Naive thymus-derived CD4-positive, alpha-beta T cell (primary cell): ENCODE measurements at places on chromosomes 4 and X.

- no peaks in the 10 kb centered on the region for H3K36me3 ChIP-seq
- no peaks in the 10 kb centered on the region for H3K27me3 ChIP-seq
- DNase-seq = no peak
- H3K4me3 ChIP-seq = no peak overlapping the region
Observed at GRCh38 chr4:146261041-146261440, 46.7 kb downstream of the REELD1 start.

DNA sequence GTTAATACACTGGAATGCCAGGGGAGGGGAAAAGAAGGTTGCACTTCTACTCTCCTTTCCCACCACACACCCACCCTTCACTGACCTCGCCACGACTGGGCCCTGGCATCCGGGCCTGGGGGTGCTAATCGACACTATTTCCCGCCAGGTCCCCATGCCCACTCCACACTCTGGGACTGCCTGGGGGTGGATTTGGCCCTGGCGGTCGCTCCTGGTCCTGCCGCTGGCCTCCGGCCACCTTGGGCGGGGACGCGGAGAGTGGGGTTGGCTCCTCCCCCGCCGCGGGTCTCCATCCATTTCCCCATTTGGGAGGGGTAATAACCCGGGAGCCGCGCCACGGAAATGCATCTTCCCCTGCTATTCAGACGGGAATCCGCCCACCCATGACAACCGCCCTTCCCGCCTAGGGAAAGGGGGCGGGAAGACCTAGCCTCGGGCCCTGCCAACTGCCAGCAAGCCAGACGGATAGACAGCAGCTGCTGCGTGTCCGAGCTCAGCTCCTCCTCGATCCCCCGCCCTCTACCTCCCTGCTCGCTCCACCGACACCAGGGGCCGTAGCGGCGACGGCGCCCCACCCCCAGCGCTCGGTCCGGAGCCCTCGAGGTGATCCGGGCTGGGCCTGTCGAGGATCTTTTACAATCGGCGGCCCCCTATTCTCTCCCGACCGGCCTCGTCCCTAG is 78.1 kb downstream of the RLIM start:
- H3K27ac ChIP-seq = peak overlapping the region; percentile 54
- H3K4me1 ChIP-seq = no peaks in the 10 kb centered on the region
- peak; percentile 14 for DNase-seq
- no peaks in the 10 kb centered on the region for H3K36me3 ChIP-seq

- no peaks in the 10 kb centered on the region for H3K27me3 ChIP-seq
- DNase-seq = no peak
- H3K4me1 ChIP-seq = no peaks in the 10 kb centered on the region
- H3K36me3 ChIP-seq = peaks cover 20% of the 10 kb centered on the region
- no peak overlapping the region for H3K27ac ChIP-seq
Observed at GRCh38 chr4:146285037-146285436, 70.7 kb downstream of the REELD1 start.

GRCh38 chrX:45860450-45860849 is 659.8 kb upstream of the DIPK2B start:
- H3K27me3 ChIP-seq = no peaks in the 10 kb centered on the region
- DNase-seq = no peak
- H3K36me3 ChIP-seq = no peaks in the 10 kb centered on the region
- H3K4me3 ChIP-seq = no peak overlapping the region

DNA sequence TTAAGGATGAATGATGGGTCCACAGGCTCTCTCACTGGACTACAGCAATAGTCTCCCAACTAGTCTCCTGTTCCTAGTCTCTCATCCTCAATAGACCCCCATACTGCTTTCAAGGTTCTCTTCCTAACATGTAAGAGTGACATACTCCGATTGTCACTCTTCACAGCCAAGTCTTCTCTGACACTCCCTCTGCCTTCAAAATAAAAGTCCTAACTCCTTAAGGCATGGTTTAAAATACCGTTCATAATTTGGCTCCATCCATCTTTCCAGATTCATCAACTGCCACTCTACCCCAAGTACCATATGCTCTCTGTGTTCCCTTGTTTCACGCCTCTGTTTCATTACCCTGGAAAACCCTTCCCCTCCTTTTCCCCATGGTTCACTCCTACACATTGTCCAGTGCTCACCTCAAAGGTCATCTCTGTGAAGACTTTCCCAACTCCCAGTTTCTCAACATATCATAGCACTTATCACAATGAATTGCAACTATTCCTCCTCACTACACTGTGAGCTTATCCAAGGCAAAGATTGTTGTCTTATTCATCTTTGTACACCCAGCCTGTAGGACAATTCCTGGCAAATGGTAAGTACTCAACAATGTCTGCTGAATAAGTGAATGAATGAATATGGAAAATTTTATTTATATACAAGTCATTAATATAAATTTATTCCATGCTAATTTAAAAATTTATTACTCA is 26.0 kb downstream of the SMARCA1 start:
- H3K27ac ChIP-seq = no peak overlapping the region
- H3K36me3 ChIP-seq = no peaks in the 10 kb centered on the region
- no peaks in the 10 kb centered on the region for H3K27me3 ChIP-seq

- H3K4me1 ChIP-seq = peaks cover 91% of the 10 kb centered on the region
- H3K27ac ChIP-seq = peak overlapping the region; percentile 51
- H3K4me3 ChIP-seq = no peak overlapping the region
- H3K36me3 ChIP-seq = peaks cover 37% of the 10 kb centered on the region
- DNase-seq = no peak
- H3K27me3 ChIP-seq = no peaks in the 10 kb centered on the region
Observed at GRCh38 chr4:40221744-40222143, 24.9 kb downstream of the RHOH start.

DNA sequence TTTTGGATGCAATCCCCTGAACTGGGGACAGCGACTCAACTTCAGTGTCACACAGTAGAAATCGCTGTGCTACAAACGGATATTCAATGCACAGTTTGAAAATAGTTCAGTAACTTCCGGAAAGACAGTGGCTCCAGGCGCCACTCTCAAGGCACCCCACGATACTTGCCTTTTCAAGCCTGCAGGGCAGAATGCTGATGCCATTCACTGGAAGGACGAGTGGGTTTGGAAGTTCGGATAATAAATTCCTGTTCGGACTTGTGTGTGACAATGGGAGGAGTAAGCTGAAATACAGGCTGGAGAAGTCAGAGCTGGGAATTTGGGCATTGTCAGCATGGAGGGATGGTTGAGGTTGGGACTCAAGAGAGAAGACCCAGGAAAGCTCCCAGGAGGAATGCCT is 64.3 kb upstream of the HELT start:
- no peaks in the 10 kb centered on the region for H3K27me3 ChIP-seq
- no peak overlapping the region for H3K4me3 ChIP-seq
- no peak for DNase-seq
- no peaks in the 10 kb centered on the region for H3K36me3 ChIP-seq
- H3K4me1 ChIP-seq = no peaks in the 10 kb centered on the region
- no peak overlapping the region for H3K27ac ChIP-seq

GRCh38 chrX:101411984-101412383 is 4.0 kb downstream of the HNRNPH2 start:
- DNase-seq = no peak
- H3K4me3 ChIP-seq = no peak overlapping the region
- H3K27me3 ChIP-seq = no peaks in the 10 kb centered on the region
- peaks cover 10% of the 10 kb centered on the region for H3K4me1 ChIP-seq
- peaks cover 4% of the 10 kb centered on the region for H3K36me3 ChIP-seq

DNA sequence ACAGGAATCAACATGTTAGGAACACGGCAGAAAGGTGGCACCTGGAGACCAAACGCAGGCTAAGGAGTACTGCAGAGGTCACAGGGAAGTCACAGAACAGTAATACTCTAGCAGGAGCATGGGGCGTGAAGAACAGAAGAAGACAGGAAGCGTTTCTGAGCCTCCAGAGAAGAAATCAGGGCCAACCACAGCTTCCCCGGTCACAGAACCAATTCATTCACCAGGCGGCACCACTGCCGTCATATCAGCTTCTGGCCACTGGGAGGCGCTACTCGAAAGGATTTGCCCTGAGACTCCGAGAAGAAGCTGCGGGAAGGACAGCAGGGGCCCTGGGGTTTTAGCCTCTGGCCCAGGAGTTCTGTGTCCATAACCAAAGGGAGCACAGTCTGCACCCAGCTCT is 78.0 kb upstream of the DRD5 start:
- H3K36me3 ChIP-seq = no peaks in the 10 kb centered on the region
- no peaks in the 10 kb centered on the region for H3K27me3 ChIP-seq
- H3K4me3 ChIP-seq = no peak overlapping the region
- peak; percentile 72 for DNase-seq
- H3K4me1 ChIP-seq = no peaks in the 10 kb centered on the region
